ENCODE measurements at places on chromosomes 16 and 17.

- DNase-seq: peak; percentile 92
Observed at GRCh38 chr16:57519796-57520360, 16.5 kb downstream of the CCDC102A start.

- no peak for DNase-seq
Observed at GRCh38 chr16:30761427-30761927, 385 bp downstream of the CFAP119 start.

- DNase-seq: no peak
Observed at GRCh38 chr16:23318639-23319038, 16.5 kb downstream of the SCNN1B start.

- DNase-seq: peak; percentile 63
Observed at GRCh38 chr16:84144209-84144858, 643 bp downstream of the HSDL1 start.

GRCh38 chr16:11128211-11129141 lies 127.5 kb downstream of the SOCS1 start:
- DNase-seq: peak; percentile 83

GRCh38 chr17:72618001-72618509 lies 474.4 kb downstream of the SLC39A11 start:
- peak; percentile 54 for DNase-seq

DNA sequence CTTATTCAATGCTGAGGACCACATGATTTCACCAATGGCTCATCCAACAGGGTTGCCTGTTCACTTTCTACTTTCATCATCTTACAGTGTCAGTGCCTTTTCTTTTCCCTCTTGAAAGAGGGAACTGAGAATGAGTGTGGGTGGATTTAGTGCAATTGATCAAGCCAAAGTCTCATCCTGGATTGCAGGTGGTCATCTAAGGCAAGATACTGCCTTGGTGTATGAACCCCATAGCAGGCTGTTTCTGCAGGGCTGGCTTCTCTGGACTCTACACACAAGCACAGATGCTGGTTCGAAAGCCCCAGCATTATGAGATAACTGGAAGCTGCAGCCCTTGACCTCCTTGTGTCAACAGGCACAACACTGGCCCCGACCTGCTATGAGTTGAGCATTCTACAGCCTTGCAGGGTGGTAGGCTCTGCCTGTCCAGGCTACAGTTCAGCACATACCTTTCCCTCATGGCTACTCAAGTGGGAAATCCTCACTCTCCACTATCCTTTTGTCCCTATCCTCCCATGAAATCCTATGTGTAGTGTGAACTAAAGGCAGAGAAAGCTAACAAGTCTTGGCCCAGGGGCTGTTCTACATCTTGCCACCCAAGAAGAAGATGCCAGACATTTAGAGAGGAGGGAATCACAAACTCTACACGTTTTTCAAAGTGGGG lies 358.7 kb downstream of the SLC39A11 start:
- DNase-seq: no peak

- DNase-seq: peak; percentile 40
Observed at GRCh38 chr17:82938873-82939620, 99.2 kb upstream of the ZNF750 start.
